ENCODE measurements at places on chromosomes 7 and 10.

DNA sequence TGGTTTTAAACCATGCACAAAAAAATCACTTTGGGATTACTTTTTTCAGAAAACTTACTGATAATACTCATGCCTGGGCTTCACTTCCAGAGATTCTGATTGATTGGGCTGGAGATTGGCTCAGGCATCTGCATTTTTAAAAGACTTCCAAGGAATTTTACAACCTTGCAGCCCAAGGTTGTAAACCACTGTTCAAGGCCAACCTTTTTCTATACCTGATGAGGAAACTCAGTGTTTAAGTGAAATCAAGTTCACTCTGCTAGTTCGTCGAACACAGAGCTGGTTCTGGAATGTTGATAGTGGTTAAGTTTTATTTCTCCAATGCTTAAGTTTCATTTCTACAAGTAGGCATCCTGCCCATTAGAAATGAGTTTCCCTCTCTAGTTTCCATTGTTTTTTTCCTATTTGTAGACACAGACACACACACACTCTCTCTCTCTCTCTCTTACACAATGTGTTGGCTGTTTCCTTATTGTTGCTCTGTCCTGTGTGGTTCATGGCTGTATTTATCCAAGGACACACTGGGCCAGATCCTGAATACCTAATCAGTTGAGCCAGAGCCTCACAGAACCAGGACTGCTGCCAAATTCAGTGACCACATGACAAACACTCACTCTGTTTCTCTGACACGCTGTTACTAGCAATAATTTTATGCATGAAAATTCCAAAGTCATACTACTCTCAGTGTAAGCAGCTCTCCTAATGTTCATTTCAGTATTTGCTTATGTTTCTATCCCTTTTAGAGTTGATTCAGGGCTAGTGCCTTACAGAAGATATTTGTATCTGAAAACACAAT, 3.7 kb upstream of the IFIT1B start:
- no peak for DNase-seq

DNA sequence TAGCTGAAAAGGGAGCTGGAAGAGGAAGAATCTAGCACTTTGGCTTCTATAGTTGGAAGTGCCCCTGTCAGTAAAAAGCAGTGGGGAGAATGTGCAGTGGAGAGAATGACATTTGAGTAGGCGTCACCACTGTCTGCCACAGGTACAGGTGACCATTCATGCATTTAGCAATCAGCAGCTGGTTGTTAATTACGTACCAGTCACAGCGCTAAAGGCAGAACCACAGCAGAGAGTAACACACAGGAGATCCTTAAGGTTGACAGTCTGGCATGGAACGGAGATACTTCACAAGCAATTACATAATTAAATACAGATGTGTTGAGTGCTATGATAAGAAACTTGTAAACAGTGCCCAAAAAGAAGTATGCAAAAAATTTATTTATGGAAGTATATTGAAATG, 24.8 kb downstream of the C10orf67 start:
- no peak for DNase-seq

DNA sequence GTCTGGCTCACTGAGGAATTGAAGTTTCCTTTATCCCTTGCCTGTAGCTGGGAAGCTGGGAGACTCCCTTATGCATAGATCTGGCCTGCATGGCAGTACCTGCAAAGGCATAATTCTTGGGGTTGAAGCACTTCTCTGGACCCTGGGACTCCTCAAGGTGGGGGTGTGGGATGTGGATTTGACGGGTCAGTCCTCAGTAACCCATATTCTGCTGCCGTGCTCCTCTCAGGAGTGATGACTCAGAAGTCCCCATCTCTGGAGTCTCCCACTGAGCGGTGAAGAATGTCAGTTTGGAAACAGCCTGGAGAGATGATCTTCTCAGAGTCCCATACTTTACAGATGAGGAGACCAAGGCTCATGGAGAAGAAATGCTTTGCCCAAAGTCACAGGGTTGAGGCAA, 49.0 kb downstream of the SORCS3 start:
- DNase-seq, result no peak

DNA sequence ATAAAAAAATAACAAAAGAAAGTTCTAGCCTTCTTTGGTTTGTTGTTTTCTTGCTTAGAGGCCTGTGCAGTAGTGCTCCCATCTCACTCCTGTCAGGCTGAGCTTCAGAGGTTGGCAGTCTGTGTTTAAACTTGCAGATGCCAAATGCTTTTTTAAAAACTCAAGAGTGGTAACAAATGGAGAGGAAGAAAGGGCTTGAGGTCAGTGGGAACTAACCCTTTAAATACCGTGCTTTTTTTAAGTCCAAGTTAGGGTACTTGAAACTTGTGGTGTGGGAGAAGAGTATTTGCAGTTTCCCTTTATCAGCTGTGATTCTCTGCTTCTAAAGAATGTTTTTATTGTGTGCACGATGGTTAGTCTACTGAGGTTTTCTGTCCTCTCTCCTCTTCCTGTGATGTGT, 29.4 kb downstream of the ZRANB1 start:
- DNase-seq, result no peak

GRCh38 chr10:130340816-130341215, 204.6 kb downstream of the GLRX3 start:
- DNase-seq, result no peak

DNA sequence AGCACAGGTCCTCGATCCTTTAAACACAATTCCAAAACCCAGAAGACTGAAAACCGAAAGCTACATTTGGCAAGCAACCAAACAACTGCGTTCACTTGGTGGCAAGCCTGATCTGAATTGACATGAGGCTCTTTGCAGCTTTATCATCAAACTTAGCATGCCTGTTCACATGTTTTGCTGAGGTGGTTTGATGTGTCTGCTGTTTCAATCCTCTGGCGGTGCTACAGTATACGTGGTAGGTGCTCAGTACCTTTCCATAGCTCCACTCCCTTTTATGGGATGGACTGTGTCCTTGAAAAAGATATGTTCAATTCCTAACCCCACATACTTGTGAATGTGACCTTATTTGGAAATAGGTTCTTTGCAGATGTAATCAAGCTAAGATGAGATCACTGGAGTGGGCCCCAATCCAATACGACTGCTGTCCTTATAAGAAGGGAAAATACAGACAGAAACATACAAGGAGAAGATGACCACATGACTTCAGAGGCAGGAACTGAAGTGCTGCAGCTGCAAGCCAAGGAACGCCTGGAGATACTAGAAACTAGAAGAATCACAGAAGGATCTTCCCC, 33.4 kb downstream of the CCDC6 start:
- DNase-seq, result no peak

GRCh38 chr7:2661602-2662272, 26.3 kb upstream of the AMZ1 start:
- DNase-seq, result no peak

DNA sequence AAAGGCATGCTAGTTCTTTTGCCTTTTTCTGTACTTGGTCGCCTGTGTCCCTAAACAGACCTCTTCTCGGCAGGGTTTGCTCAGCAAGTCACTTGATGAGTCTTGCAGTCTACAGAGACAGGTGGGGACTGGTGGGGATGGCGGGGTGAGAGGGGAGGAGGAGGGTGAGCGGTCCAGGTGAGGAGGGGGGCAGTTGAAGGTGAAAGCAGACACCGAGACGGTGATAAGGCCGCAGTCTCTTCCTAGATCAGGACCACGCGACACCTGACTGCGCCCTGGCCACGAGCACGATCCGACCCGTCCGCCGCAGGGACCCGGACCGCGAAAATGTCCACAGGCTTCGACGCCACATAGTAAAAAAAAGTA, 566 bp downstream of the ASNS start:
- no peak for DNase-seq

DNA sequence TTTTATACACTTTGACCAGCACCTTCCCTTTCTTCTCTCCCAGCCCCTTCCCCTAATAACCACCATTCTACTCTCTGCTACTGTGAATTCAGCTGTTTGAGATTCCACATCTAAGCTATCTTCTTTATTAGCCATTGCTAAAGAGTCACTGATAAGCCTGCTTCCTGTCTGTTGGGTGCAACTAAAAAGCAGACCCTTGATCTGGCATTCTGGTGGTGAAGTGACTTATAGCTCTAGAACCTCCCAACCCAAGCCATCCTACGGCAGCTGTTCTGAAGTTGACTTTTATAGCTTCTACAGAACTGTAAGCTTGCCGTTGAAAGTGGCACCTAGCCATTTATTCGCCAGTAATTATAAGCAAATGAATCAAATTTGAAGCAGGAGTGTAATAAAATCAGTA, 105.6 kb downstream of the AHR start:
- peak; percentile 59 for DNase-seq

GRCh38 chr10:133307776-133308420, 774 bp downstream of the TUBGCP2 start:
- peak; percentile 75 for DNase-seq

DNA sequence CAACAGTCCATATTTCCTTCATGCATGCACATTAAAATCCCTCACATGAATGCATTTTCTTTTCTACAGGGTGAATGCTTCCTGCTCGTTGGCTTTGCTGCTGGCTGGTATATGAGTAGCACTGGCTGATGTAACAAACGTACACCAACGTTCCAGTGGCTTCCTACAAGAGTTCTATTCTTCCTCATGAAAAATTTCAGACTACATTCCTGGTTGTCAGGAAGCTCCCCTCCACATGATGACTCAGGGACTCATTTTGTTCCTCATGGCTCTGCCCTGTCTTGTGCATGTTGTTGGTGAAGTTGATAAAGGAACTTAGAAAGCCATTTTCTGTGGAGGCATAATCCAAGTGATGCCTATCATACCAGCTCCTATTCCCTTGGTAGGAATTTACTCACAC, 470.7 kb upstream of the KLF6 start:
- DNase-seq, result no peak

- peak; percentile 34 for DNase-seq
Measured at GRCh38 chr10:97572214-97572989, at the start of gene ANKRD2. TSS of gene ANKRD2 (plus strand) at chr10:97572779. CDS start at chr10:97572789, 10 bp downstream.

DNA sequence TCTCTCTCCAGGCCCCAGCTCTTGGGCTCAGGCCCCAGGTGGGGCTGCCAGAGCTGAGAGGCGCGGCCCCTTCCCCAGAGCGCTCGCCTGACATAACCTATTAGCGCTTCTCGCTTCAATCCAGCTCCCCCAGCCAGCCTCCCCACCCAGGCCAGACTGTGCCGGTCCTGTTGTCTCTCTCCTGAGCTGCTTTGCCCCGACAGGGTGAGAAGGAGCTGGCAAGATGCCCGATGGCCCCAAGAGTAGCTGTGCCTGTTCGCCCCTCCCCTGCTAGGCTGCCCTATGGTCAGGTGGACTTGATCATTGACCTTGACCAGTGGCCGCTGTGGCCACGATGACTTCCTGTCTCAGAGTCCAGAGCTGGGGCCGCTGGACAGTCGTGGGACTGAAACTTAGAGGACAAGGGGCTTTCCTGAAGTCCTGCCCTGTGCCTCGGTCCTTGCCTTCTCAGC, 9.1 kb downstream of the TMEM270 start:
- DNase-seq, result no peak

GRCh38 chr10:76453997-76454396, 1022.6 kb downstream of the LRMDA start:
- DNase-seq, result no peak

GRCh38 chr7:106294334-106294733, 9.6 kb upstream of the NAMPT start:
- no peak for DNase-seq

DNA sequence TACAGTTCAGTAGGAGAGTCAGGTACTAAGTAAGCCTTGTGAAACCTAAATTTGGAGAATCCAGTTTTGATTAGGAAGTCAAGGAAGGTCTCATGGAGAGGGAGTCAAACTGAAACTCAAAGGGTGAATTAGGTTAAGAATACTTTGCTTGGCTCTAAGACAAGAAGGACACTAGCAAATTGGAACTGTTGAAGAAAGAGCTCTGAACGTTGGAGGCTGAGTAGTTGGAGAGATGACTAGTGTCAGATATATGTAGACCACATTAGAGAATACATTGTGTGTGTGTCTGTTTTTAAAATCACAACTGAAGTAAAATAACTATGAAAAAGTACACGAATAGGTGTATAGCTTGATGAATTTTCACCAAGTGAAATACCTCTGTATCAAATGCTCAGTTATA, 6.3 kb downstream of the VPS26A start:
- DNase-seq, result no peak

- peak; percentile 32 for DNase-seq
Measured at GRCh38 chr7:77940647-77941046, 142.1 kb downstream of the PHTF2 start.

DNA sequence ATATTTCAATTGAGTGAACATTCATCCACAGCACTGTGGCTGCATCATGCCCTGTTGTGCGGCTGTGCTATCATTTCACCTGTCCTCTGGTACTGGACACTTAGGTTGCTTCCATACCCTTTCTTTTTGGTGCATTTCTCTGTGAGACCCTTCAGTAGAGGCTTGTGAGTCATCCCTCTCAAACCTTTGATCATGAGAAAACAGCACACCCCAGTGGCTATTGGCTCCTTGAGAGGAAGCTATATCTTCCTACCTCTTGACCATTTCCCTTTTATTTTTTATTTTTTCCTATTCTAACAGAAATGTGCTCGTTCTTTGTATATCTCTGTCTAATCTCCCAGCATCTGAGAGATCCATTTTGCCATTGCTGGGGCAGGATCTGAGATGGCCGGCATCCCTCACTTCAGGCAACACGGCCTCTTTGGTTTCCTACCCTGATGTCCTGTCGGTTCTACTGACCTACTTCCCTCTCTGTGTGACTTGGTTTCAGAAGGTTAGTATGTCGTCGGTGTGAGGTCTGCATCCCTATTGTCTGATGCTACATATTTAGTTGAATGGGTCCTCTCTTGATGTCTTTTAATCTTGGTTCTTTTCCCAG, 23.8 kb upstream of the PIK3AP1 start:
- no peak for DNase-seq

DNA sequence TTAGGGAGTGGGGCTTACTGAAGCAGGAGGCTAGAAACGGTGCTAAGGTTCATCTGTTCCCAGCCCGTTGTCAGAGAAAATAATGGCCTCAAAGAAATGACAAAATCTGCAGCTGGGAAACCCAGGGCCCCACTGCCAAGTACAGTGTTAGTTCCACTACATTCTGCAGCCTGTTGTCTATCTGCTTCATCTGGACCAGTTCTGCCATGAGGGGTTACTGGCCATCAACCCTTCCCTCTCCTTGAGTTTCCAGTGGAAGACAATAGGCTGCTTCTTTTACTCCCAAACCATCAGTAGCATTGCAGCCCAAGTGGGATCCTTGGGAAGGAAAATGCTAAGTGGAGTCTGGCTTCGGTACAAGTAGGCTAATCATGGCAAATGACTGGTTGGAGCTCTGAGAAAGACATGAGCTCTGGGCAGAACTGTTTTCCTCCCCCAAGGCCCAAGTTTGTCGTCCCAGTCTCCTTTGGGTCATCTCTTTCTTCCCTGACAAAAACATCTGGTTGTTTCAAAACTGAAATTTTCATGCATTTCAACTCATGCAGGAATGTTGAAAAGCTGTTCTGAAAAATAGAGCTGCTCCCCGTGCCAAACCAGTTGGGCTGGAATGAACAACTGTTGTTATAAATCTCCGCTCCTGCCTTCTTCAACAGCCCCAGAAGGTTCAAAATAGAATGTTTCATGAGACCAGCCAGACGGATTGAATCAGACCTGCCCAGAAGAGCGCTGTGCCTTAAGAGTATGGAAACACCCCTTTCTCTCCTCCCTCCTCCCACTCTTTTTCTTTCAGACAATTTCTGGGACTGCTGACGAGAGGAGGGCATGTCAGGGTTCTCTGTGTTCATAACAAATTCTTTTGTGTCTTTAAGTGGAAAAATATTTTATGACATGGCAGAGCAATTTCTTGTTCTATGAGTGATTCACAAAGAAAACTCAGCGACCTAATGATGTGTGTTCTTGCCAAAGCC, 116.6 kb downstream of the RAB18 start:
- no peak for DNase-seq
